ENCODE measurements at places on chromosomes 1 and 21.

GRCh38 chr1:30307182-30307581, 416.2 kb downstream of the MATN1 start:
- no peak for DNase-seq

DNA sequence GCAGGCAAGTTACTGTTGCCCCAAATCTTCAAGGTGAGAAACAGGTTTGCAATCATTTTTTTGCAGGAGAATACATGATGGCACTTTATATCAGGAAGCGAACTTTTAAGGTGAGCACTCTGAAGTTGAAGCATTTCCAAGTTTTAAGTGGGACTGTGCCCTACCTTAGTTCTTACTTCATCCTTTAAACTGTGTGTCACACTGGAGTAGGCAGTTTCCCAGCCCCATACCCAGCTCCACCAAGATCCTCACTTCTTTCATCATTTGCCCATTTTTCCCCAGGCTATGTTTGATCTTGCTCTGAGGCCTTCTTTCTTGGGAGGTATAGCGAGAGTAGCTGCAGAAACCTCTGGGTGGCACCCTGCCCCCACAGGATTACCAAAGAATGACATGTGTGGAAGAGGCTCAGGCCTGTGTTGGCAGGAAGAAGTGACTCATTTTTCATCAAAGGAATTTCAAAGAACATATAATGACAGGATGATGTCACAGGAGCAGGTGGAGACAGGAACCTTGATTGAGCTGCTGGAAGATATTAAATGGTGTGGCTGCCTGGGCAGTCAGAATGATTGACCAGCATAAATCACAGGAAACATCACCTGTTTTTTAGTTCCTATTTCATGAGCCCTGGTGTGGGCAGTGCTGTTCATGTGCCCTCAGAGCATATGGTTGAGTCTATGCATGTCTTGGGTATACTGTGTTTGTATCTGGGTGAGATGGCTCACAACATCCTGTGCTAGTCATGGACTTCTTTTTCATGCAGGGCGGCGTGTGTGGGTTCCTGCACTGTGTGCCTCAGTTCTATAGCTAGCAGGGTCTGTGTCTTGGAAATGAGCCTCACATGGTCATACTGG, 20.8 kb upstream of the MACF1 start:
- DNase-seq, result peak; percentile 96

DNA sequence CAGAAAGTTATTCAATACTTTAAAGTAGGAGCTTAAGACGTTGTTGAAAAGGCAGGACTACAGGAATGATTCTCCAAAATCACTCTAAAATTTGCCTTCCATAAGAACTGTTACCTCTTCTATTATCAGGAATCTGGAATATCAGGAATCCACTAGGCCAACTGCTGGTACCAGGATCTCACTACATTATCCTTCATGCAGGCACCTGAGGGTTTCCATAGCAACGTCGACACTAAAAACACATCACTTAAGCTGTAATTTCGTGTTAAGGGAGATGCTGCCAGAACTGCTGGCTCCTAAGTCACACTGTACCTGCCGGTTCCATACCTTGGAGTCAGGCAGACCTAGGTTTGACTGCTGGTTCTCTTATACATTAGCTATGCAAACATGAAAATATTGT, 139.7 kb upstream of the C1orf87 start:
- DNase-seq, result no peak

GRCh38 chr1:160519642-160520435, 3.2 kb downstream of the SLAMF6 start:
- DNase-seq, result no peak

DNA sequence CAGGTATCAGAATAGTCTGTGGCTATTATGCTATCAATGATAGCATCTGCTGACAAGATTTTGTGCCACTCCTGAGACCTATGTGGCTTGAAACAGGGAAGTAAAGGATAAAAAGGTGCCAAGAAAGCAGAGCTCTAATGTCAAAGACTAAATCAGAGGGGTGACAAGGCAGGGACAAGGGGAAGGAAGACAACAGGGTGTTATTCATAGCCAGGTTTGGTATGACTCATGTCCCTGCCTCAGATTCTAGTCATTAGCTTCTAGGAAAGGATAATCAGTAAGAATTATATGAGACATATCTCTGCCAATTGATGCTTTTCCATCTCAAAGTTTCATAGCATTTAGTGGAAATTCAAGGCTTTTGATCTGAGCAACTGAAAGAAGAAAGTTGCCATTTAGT, 31.8 kb upstream of the PLD5 start:
- no peak for DNase-seq

DNA sequence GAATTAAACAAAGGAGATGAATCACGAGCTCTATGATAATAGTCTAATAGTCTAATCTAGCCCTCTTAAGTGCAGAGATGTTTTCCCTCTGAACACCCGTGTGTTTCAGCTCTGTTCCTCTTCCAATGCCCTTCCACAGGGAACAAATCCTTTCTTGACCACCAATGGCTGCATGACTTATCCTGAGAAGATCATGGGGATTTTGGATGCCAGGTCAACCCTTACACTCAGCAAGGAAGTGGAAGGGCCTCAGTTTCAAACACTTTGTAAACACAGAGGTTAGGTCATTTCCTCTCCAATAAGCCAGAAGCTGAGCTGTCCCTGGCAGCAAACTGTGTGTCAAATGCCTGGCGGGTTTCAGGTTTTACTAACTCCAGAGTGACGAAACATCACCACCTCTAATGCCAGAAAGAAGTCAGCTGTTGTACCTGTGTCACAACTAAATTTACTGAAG, 200.0 kb downstream of the GABPA start:
- DNase-seq, result peak; percentile 94

DNA sequence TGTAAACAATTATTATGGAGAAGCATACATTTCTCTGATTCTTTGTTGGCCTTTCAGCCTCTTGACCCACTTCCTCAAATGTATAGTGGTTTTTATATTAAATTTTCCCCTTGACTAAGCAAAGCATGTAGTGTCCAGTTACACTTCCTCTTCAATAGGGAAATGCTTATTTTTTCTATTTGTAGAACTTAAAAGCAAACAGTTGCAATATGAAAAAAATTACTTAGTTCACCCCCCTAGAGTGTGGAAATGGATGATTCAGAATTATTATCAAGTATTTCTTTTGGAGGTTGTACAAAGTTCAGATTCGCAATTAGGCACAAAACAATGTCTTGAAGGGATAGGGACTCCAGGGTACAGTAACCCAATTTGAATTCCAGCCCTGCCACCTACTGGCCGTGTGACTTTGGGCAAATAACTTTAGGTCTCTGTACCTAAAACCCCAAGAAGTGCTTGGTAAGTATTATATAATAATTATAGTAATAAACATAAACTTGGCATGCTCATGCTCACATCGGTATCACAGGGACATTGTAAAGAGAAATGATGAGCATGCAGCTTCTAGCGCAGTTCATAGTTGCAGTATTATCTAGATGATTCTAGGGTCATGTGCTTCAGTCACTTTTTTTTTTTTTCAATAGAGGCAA, 28.6 kb upstream of the IFNGR2 start:
- peak; percentile 25 for DNase-seq

DNA sequence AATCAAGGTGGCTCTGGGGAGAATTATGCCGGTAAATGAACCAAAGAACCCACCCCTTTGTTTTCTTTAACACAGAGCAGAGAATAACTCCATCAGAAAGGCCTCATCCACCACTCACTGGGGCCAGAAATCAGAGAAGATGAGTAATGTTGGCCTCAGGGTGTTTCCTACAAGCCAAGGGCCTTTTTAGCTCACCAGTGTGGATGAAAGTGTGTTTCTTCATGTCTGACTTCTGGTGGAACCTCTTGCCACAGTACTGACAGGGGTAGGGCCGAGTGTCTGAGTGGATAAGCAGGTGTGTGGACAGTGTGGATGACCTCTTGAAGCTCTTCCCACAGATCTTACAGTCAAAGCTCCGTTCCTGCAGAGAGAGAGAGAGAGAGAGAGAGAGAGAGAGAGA, 8.3 kb downstream of the GFI1 start:
- DNase-seq, result no peak

DNA sequence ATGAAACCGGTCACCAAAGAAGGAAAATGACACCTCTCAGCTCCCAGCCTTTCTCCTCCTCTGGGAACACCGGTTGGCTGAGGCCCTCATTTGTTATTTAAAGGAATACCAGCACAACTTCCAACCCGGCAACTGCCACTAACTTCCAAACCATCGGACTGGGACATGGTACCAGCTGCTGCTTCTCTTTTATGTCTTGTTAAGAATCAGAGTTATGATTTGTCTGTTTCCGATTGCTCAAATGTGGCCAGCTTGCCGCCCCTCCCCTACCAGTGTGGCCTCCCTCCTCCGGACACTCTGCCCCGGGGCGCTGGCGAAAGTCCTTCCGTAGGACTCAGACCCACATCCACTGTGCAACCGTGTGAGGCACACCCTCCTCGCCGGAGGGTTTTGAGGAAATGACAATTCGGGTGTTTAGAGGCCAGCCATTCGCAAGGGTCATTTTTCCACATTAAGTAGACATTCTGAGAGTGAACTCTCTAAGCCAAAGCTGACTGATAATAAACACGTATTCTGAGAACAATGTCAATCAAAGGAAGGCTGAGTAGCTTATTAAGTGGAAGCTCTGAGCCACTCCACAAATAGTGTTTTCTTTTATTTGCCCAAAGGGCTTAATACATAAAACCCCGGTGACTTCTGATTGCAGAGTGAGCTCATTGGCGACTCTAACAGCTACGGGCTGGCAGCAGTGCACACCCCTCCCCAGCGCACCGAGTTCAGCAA, 5.5 kb downstream of the RIPK4 start:
- no peak for DNase-seq

DNA sequence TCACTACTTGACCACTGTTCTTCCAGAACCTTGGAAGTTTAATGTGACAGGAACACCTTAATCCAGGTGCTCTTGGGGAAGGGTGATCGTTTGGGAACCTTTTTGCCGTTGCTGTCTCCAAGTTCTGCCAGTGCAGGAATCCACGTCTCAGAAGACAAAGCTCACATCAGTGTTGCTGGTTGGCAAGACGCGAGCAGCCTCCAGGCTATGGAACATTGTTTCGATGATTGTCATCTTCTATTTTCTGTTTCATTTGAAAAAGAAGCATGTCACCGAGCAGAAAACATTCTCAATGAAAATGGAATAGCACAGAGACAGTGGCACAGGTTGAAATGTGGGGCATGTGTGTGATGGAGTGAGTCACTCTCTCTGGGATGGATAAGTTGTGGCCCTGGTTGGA, 11.7 kb downstream of the STUM start:
- no peak for DNase-seq

GRCh38 chr1:42824481-42825035, 7.4 kb upstream of the SVBP start:
- DNase-seq, result no peak

- DNase-seq, result no peak
Observed at GRCh38 chr1:224251741-224252146, 68.7 kb downstream of the DEGS1 start.

GRCh38 chr1:109947582-109948284, 36.8 kb upstream of the AHCYL1 start:
- DNase-seq, result no peak

- no peak for DNase-seq
Observed at GRCh38 chr1:40362699-40363098, 10.8 kb upstream of the SMAP2 start.

- no peak for DNase-seq
Observed at GRCh38 chr1:94279038-94279437, 41.7 kb upstream of the ARHGAP29 start.

DNA sequence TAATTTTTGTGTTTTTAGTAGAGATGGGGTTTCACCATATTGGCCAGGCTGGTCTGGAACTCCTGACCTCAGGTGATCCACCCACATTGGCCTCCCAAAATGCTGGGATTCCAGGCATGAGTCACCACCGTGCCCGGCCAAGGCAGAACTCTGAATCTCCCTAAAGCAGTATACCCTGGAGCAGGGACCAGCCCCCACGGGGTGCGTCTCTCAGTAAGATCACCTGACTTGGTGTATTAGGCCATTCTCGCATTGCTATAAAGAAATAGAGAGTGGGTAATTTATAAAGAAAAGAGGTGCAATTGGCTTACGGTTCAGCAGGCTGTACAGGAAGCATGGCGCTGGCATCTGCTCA, 14.2 kb downstream of the DFFB start:
- DNase-seq, result no peak

DNA sequence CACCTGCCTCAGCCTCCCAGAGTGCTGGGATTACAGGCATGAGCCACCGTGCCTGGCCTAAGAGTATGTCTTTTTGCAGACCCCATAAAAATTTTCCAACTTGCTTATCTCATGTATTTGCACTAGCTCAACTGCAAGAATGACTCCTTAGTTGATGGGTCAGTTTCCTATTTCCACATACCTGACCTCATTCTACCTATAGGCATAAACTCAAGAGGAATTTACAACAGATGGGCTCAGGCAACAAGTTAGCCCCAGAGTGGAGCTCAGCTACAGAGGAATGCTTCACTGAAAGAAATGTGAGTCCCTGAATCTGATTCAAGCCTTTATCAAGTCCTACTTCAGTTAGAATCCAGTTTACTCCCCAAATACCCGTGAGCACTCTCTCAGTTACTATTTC, 5.3 kb upstream of the SLC37A1 start:
- DNase-seq, result no peak

GRCh38 chr1:159934136-159935039, 9.1 kb upstream of the TAGLN2 start:
- DNase-seq, result no peak

- DNase-seq, result no peak
Observed at GRCh38 chr1:179314928-179315327, 21.3 kb downstream of the SOAT1 start.

DNA sequence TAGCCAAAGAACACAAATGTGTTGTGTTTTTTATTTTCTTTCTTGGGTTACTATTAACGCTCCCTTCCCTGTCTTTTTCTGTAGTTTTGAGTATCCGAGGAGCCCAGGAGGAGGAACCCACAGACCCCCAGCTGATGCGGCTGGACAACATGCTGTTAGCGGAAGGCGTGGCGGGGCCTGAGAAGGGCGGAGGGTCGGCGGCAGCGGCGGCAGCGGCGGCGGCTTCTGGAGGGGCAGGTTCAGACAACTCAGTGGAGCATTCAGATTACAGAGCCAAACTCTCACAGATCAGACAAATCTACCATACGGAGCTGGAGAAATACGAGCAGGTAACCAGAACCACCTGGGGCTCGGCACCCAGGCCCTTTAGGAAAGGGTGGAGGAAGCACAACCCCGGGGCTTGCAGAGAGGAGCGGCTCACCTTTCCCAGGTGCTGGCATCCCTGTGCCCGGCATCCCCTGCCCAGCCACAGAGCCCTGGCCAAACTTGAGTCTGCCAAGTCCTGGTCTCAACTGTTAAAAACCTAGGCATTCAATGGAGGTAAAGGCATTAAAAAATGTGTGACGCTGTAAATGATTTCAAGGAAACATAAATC, 233.5 kb downstream of the PBX1 start:
- no peak for DNase-seq

All from Panc1 (cell line).